AG08396 (cell line): ENCODE measurements at places on chromosomes 1 and 21.

GRCh38 chr1:17243274-17243673 lies 5.6 kb upstream of the PADI3 start:
- DNase-seq = no peak

GRCh38 chr1:208944981-208945451 lies 638.5 kb upstream of the CAMK1G start:
- no peak for DNase-seq

DNA sequence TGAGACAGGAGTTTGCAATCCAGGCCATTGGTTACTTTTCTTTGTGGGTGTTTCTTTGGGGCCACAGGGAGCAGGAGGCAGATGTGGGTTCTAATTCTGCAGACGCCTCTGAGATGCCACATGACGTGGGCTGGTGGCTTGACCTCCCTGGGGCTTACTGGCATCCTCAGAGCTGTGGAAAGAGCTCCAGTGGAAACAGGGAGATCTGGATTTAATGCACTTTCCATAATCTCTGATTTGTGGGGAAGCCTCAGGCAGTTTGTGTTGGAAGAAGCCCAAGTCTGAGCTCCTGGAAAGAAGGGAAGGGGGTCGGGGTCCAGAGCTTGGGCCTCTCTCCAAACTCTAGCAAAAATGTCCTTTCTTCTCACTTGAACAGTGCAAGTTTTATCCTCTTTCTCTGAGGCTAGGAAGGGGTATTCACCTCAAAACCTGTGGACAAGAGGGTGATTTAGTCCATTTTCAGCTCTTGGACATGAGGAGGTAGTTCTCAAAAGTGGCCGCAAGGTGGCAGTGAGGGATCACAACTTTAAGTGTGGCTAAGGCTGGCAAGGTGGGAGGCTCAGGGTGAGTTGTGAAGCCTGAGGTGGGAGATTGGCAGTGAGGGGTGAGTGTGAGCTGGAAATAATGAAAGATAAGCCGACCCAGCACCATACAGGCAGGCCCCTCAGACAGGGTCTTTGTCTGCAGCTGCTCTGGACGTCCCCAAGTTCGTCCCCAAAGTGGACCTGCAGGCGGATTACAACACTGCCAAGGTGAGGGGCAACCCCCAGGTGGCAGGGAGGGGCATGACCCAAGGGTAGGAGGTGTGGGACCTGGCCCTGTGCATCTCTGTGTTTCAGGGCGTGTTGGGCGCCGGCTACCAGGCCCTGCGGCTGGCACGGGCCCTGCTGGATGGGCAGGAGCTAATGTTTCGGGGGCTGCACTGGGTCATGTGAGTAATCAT lies 9.2 kb downstream of the IKBKE start:
- peak; percentile 85 for DNase-seq

DNA sequence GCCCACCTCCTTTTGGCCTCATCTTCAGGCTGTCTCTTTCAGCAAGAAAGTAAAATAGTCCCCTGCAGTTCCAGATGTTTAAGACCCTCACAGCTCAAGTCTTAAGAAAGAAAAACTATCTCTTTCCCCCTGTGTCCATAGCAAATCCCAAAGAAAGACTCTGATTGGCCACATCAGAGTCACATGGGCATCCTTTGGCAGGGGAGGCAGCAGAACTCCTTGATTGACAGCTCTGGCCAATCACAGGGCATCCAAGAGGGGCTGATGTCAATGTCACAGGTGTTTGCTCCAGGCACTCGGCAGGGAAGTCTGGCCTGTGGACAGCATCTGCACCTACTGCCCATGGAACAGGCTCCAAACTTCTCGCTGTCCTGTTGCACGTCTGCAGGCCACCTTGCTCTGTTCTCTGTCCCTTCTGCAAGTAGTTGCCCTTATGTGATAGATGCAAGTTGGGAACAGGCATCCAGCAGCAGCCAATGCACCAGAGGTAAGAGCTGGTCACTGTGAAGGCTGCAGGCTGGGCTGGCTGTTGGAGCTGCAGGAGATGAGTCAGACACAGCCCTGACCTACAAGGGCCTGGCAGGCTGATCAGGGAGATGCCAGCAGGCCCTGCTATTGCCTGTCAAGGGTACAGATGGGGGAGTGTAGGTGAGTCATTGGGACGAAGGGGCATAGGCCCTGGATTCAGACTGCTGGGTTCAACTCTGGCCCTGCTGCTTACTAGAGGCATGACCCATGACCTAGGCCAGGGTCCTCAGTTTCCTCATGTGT lies 96.8 kb upstream of the TMEM51 start:
- peak; percentile 81 for DNase-seq

DNA sequence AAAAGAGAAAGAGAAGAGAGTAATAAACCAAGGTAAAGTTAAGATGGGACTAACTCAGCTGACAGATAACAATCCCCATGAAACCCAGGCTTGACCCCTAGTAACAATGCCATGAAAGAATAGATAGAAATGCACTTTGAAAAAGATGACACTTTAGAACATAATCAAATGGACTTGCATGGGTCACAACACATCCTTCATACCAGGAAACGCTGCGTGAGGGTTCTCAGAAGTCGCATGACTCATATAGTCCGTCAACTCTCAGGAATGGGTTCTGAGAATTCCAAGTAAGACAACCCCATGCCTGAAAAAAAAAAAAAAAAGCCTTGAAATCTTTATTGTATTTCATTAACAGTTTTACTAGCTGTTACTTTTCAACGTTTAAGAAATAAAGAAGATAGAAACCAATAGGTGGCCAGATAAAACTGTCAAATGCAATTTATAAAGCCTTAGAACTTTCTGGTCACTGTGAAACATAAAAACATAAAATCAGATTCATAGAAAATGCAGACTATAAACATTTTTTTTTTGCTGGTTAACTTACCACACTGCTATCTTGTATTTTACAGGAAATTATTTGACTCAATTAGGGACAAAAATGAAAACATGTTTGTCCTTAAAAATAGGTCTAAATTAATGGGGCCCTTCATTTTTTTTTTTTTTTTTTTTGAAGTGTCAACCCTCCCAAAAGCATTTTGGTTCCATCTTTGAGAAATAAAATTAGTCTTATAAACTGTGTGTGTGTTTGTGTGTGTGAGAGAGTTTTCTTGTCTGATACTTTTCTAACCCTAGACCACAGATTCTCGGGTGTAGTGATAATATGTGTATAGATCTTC lies 202.1 kb downstream of the NCAM2 start:
- DNase-seq = peak; percentile 72
